ENCODE measurements at places on chromosomes 6 and 20.
A peak's percentile ranks its signal among the peaks of the same experiment; 100 is the strongest.

DNA sequence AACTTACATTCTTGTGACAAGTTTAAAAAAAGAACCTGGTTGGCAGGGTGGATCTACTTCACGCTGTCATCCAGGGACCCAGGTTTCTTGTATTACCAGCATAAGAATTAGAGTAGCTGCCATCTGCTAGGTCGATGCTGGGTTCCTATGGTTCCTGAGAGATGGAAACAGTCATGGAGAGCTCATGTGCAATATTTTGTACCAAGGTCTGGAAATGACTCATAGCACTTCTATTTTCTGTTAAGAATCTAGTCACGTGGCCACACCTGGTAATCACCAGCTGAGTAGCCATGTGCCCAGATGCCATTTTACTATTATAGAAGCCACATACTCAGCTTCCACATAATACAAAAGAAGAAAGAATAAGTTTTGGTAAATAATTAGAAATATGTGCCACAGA, 171.3 kb downstream of the CD83 start:
- no peak for DNase-seq

GRCh38 chr6:134432036-134432435, 114.1 kb upstream of the SGK1 start:
- DNase-seq = peak; percentile 52

DNA sequence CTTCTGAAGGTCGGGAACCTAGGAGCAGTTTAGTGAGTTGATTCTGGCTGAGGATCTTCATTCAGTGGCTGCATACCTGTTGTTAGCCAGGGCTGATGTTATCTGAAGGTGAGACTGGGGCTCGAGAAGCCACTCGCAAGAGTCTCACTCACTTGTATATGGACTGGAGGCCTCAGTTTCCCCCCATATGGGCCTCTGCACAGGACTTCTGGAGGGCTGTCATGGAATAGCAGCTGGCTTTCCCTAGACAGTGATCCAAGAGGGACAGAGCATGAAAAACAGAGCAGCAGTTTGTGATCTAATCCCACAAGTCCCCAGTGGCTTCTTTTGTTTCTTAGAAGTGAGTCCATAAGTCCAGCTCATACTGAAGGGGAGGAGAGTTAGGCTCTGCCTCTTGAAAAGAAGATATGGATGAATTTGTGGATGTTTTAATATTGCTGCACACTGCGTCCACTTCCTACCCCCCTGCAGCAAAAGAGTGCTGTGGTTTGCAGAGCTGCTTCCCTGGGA, 623.4 kb downstream of the CDH26 start:
- no peak for DNase-seq

- DNase-seq = no peak
Observed at GRCh38 chr6:140275725-140276124, 901.3 kb upstream of the CITED2 start.

- DNase-seq = no peak
Observed at GRCh38 chr6:168210239-168211105, 109.1 kb downstream of the DACT2 start.

DNA sequence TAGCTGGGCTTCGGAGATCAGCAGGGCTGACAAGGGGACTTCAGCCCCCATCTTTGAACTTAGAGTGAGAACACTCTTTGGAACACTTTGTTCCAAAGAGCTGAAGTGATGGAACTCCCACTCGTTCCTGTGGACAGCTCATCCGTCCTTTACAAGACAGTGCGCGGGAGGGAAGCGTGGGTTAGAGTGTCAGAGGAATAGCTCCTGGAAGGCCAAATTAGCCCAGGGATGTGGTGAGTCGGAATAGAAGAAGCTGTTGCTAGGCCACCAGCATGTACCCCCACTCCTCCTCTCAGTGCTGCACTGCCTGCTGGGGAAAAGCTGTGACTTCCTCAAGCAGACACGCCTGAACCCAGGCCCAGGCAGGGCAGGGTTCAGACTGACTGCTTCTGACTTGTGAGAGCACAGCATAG, 1.7 kb downstream of the SDCBP2 start:
- peak; percentile 80 for DNase-seq

DNA sequence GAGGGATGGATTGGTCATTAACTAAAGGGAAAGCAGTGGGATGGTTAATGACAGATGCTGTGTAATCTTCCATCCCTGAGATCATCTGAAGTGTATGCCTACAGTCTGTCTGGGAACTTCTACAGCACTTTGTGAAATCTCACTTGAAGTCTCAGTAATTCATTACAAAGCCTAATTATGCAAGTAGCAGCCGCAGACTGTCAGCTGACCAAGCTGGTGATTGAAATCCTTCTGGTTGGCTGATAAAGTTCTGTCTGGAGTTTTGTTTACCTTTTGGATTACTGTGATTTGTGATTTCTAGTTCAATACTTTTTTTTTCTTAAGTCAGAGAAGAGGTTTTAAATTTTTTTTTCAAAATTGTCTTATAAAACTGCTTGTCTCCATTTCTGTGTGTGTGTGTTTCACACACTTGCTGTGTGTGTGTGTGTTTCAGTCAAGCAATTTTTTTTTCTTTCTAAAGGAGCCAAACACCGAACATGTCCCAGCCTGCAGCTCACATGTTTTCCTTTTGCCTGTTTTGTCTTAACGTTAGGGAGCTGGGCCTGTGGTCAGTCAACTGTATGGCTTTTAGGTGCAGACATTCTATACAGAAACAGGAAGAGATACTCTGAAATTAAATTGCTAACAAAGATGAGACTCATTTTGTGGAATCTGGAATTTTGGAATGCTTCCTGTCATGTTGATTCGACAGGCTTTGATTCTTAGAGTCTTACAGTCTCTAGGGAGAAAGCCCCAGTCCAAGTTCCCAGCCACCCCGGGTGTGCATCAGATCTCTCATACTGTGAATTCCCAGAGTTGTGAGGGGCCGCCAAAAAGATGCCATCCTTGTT, 28.5 kb upstream of the ADGRF4 start:
- DNase-seq = no peak

- peak; percentile 59 for DNase-seq
Observed at GRCh38 chr6:51855310-51856082, 231.9 kb downstream of the PKHD1 start.

DNA sequence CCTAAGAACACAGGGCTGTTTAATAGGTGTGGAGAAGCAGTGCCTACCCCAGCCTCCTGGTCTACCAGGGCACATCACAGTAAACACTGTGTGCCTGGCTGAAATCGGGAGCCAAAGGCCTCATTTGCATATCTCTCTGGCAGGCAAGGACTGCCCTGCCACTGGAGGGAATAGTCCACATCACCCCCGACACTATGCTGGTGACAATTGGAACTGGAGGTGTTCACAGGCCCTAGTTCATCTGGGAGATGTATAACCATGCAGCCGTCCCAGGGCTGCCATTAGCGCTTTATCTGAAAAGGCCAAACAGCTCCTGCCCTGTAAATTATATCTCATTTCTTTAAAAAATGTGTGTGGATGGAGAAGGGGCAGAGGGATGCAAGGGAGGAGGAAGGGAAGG, 150.3 kb downstream of the LINC00237 start:
- DNase-seq = no peak

DNA sequence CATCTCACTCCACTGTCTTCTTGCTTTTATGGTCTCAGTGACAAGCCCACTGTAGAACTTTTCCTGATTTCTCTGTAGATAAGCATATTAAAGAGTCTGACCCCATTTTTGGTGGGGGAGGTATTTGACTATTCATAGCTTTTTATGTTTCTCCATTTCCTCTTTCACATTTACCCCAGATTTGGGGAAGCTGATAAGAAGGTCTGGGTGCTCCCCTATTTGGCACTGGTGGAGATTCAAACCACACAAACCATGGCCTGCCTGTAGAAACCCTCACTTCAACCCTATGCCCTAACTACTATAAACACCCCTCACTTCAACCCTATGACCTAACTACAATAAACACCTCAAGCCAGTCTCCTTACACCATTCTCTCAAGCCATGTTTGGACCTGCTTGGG, 196.2 kb upstream of the SYNDIG1 start:
- DNase-seq = no peak

DNA sequence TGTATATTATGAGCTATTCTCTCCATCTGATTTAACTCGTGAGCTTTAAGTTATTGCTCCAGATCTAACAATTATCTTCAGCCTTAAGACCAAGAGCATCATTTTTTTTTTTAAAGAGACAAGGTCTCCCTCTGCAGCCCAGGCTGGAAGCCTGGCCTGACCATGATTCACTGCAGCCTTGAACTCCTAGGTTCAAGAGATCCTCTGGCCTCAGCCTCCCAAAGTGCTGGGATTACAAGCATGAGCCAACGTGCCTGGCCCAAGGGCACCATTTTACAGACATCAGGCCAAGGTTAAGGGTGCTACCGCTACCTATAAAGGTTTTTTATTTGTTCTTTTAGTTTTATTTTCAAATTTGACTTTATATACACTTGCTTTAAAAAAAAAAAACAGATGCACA, 2.3 kb downstream of the SUPT3H start:
- no peak for DNase-seq

DNA sequence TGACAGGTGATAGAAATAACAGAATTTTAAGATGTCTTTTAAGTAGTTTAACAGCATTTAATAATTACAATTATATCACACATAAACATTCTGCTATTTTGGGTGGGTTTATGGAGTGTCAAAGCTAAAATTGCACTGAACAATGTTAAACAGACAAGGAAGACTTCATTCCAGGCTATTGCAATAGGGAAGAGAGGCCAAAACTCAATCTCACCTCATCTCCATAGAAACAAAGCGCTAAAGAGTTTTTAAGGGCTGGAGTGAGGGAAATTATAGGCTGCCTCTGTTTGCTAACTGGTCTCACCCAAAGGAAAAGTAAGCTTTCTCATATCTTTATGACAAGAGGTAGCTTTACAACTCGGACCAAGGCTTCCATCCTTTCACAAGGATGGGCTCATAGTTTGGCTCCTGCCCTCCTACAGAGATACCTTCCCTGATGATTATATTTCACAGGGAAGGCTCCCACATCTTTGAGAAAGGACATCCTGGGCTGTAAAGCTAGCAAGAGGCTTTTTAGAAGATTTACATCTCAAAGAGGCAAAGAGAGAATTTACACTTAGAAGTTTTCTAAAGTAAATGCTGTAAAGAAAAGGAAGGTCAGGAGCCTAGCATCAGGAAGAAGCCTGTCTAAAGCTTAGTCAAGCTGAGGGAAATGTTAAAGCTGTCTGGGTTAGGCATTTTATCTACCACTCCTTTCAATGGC, 350.2 kb upstream of the IMPG1 start:
- DNase-seq = no peak

DNA sequence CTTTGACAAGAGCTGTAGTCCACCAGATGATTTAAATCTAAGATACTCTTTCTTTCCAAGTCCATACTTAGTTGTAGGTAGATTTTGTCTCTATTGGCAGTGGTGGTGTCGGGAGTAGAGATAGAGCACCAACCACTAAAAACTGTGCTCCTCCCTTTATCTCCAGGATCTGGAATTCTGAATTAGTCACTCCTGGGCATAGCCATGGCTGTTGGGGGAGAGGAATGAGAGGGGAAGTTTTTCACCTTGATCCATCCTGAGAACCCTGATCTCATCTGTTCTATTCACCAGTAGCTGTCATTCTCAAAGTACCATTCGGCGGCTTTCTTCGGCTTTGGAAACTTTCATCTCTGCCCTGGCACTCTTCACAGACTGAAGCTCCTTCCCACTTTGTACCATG, 35.6 kb upstream of the NKX2-4 start:
- DNase-seq = no peak

- DNase-seq = peak; percentile 51
Observed at GRCh38 chr6:12911427-12911826, 194.9 kb downstream of the PHACTR1 start.

DNA sequence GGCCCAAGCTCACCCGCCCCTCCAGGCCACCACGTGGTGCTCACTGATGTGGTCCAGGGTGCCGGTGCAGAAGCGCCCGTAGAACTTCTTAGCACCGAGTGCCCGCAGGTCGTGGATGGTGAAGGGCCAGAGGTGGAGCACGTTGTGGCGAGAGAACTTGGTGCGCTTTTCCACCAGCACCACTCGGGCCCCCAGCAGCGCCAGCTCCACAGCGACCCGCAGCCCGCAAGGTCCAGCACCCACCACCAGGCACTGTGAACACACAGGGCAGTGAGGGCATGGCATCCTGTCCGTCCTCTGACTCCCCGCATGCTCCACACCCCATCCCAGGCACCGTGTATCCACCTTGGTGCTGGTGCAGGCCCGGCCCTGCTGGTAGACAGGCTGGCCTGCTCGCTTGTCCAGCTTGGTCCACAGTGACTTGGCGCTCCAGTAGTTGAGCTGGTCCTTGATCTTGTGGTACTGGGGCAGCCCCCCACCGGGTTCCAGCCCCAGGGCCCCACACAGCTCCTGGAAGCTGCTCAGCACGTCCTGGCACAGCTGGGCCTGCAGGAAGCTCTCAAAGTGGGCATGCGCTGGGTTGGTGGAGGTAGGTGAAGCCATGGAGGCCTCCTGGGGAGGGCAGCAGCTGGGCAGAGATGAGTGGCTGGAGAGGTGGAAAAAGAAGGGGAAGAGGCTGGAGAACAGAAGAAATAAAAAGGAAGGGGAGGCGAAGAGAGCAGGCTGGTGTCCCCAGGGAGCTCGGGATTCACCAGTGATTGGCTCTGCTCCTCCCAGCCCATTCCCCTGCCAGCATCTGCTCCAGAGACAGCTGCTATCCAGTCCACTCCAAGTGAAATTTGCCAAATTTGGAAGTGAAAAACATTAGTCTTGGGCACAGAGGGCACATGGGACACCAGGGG, 1.7 kb downstream of the MICAL1 start:
- DNase-seq = no peak

GRCh38 chr20:58614366-58614765, 36.7 kb upstream of the STX16 start:
- no peak for DNase-seq

DNA sequence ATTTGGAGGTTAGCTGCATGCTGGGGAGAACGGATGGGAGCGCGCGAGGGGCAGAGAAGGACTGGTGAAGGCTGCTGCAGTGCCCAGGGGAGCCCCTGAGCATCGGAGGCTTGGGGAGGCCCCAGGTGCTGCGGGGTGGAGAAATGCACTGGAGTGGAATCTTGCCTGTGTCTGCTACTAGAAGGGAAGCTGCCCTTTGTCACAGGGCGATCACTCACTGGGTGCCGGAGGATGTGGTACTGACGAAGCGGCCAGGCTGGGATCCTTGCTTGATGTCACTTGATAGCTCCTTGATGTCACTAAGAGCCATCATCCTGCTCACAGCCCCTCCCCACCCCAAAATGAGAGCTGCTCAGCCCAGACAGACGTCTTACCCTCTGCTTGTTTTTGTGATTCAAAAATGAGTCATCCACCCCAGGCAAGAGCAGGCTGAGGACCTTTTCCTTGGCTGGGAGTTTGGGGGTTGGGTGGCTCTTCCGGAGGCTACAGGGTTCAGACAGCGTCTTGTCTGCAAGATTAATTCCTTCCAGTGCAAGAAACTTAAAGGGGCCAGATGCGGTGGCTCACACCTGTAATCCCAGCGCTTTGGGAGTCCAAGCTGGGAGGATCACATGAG, 62.6 kb upstream of the PMEPA1 start:
- no peak for DNase-seq

GRCh38 chr6:16723826-16724225, 37.4 kb downstream of the ATXN1 start:
- DNase-seq = peak; percentile 94

Measured in inflammatory macrophage treated with lipopolysaccharide for 4 hours (primary cell).